ENCODE measurements at places on chromosomes 1 and 21. TPM values are rescaled to one million over a fixed set of nuclear protein-coding genes. Genes with fewer than 3 reads are reported as not detected.

GRCh38 chr1:109928591-109929111, 18.0 kb downstream of the CSF1 start:
- ATAC-seq = no peak

GRCh38 chr1:181151378-181152326, 63.2 kb downstream of the IER5 start:
- ATAC-seq = no peak

OLIG2 gene
- total RNA-seq = not detected

DR1 gene
- total RNA-seq = 42.9 TPM

SAMD13 gene
- 0.44 TPM for total RNA-seq

DNA sequence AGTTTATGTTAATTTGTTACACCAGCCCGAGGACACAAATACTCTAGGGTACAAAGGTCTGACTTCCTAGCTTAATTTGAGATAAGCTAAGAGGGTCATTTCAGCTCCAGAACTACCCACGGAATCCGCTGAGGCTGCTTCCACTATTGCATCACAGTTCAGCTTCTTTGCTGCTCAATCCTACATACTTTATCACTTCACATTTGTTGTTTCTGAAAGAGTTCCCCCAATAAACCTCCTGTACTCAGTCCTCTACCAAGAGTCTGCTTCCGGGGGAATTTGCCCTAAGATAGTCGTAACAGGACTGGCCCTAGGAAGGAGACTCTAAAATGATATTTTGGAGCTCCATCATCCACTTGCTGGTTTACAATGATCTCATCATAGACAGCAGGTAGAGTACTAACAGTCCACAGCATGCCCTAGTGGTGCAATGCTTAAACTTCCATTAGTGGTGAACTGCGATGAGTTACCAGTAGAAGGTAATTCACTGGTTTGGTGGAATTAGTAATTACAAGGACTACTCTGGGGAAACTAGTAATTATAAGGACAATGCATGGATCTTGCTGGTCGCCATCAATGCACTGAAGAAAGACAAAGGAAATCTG, 229.3 kb downstream of the USH2A start:
- ATAC-seq = no peak

GRCh38 chr1:112722601-112723510, 7.7 kb upstream of the PPM1J start:
- no peak for ATAC-seq

- no peak for ATAC-seq
Observed at GRCh38 chr1:63087966-63088365, 234.4 kb upstream of the FOXD3 start.

Measured in esophagus mucosa (tissue), 1 donor.